Muscle of arm (tissue), 14 donors: ENCODE measurements at places on chromosomes 3 and 15. TPM values are rescaled to one million over a fixed set of nuclear protein-coding genes. Genes with fewer than 3 reads are reported as not detected.

DNA sequence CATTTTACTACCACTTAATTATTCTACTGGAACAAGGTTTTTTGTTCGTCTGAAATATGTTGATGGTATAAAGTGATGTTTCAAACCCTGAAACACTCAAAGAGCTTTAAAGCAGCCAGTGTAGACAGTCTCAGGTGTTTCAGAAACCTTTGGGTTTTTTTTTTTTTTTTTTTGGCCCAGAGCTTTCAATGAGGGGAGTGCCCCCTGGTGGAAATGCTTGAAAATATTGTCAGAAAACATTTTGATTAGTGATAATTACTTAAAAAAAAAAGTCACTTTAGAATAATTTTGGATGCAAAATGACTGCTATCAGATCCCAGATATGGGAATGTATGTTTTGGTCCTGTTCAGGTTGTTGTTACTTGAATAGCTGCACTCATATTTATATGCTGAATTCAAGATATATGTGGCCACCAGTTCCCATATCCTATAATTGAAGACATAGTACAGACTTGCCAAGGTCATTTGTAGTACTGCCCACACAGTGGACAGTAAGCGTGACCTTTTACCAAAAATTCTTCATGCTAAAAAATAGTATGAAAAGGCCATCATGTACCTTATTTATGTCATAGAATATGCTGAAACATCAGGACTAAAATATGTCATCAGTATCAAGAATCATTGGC lies 35.9 kb downstream of the SATB1 start:
- peak; percentile 7 for DNase-seq

Gene RARRES1
- 6.3 TPM for polyA plus RNA-seq

Gene RPL22L1
- 73.6 TPM for polyA plus RNA-seq

GRCh38 chr3:102410616-102411015 lies 24.2 kb upstream of the ZPLD1 start:
- no peak for DNase-seq

GRCh38 chr3:28765194-28765593 lies 416.6 kb upstream of the AZI2 start:
- DNase-seq, result no peak

DNA sequence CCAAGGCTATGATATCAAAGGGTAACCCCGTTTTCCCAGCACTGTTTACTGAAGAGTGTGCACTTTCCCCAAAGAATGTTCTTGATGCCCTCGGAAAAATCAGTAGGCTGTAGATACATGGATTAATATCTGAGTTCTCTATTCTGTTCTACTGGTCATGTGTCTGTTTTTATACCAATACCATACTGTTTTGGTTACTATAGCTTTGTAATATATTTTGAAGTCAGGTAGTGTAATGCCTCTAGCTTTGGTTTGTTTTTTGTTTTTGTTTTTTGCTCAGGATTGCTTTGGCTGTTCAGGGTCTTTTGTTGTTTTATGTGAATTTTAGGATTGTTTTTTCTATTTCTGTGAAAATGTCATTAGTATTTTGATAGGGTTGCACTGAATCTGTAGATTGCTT lies 95.1 kb downstream of the PLD1 start:
- DNase-seq, result no peak

DNA sequence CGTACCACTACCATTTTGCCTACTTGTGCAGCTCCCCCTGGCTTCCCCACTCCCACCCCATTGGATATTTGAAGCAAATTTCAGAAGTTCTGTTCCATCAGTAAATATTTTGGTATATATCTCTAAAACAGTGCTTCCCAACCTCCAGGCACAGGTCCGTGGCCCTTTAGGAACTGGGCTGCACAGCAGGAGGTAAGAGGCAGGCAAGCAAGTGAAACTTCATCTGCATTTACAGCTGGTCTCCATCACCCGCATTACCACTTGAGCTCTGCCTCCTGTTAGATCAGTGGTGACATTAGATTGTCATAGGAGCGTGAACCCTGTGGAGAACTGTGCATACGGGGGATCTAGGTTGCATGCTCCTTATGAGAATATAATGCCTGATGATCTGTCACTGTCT lies 97.2 kb upstream of the LRRFIP2 start:
- no peak for DNase-seq

- DNase-seq, result peak; percentile 89
Observed at GRCh38 chr15:45457641-45458539, 64.7 kb downstream of the SLC30A4 start.

DNA sequence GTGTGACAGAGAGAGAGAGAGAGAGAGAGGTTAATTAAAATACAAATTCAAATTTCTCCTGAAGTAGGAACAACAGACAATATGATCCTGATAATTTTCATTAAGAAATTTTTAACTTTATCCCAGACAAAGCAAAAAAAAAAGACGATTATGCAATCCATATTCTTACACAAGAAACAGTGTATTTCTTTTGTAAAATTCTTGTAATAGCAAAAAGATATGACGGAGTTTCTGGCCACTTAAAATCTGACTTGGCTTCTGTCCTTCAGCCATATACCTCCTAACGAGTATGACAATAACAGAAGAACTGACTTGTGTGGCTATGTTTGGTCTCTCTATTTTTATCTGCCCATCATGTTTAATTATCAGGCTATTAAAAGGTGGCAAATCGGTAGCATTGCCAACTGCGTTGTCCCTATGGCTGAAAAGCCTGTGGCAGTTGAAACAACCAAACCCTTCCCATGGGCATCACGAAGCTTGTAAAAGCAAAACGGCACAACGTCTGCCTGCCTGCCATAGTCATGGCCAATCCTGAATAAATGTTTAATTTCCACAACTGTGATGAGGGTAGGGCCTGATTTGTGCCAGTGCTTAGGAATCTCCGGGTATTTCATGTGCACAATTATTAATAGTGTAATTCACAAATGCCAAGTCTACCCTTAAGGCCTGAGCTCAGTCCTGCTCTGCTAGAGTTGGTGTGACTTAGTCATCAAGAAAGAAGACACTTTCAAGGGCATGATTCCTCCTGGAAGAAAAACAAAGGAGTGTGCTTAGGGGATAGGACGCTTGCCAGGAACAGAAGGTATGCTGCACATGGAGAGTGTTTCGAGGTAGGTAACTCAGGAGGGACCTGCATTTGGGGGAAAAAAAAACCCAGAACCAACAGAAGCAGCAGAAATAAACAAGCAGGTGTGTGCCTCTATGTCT lies 1090.2 kb downstream of the FHIT start:
- DNase-seq, result no peak

DNA sequence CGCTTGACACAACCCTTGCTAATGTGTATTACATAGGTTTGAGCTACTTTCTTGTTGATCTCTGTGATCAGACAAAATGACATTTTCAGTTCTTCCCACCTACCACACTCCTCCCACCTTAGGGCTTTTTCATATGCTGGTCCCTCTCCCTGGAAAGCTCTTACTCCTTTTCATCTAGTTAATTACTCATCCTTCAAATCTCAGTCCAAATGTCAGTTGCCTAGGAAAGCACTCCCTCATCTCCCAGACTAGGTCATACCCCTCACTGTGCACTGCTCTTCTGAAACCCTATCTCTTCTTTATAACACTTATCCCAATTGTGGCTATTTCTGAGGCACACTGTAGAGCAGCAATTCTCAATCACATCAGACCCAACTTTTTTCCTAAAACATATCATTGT lies 7.3 kb downstream of the ZNF106 start:
- DNase-seq, result no peak

GRCh38 chr3:21942328-21942727 lies 191.3 kb upstream of the ZNF385D start:
- DNase-seq, result no peak

DNA sequence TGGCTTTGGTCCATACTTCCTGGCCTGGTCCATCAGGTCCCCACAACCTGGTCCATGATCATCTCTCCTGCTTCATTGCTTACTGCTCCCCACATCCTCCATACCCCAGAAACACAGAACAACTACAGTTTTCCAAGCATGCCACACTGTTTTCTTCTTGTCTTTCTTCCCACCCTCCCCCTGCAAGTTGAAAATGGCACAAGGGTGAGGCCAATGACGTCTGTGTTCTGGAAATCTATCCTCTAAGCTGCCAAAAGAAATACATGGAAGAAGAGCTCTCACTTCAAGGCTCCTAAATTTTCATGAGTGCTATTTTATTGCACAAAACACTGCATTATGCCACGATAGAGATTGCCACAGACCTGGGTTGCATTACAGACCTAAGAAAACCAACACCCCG lies 404.4 kb downstream of the VPS13C start:
- no peak for DNase-seq

DNA sequence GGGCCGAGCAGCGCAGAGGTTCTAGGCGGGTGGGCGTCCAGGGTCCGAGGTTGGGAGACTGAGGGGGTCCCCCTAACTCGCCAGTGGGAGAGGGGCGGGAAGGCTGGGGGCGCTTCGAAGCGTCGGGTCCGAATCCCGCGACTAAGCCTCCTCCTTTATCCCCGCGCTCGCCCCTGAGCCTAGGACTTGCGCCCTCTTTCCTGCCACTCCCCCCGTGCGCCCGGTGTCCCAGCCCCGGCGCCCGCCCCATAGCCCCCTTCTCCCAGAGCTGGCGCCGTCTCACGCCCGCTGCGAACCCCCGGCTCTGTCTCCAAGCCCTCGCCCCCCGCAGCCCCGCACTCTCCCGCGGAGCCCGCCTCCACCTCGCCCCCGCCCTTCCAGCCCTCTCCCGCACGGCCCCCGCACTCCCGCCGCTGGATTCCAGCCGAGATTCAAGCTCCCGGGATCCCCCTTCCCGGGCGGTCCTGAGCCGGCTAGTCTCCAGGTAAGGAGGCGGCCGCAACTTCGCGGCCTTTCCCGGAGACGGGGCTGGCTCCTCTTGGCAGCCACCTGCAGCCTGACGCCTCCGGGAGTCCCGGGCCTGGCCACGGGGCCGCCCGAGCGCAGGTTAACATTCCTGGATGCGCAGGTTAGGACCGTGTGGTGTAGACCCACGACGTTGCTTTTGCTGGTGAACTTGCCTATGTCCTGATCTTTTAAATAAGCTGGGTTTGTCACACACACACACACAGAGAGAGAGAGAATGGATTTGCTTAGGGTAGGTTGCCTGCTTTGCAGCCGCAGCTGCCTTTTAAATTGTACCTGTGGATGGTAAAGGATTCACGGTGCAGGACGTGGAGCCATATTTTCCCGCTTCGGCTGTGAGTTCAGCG lies 563 bp downstream of the PXYLP1 start:
- no peak for DNase-seq

DNA sequence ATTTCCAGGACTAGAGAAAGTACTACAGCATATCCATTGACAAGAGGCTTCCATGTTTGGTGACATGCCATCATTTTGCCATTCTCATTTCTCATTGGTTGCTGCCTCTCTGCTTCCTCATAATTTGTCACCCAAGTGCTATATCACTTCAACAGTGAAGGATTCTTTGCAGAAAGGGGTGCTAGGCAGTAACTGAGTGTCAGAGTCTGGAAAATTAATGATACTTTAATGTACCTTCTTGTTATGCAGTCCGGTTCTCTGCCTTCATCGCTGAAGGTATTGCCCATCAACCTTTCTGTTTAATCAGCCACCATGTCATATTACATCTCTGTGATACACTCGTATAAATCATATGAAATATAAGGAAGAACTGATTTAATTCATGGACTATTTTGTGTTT lies 550.3 kb downstream of the ROBO2 start:
- no peak for DNase-seq

DNA sequence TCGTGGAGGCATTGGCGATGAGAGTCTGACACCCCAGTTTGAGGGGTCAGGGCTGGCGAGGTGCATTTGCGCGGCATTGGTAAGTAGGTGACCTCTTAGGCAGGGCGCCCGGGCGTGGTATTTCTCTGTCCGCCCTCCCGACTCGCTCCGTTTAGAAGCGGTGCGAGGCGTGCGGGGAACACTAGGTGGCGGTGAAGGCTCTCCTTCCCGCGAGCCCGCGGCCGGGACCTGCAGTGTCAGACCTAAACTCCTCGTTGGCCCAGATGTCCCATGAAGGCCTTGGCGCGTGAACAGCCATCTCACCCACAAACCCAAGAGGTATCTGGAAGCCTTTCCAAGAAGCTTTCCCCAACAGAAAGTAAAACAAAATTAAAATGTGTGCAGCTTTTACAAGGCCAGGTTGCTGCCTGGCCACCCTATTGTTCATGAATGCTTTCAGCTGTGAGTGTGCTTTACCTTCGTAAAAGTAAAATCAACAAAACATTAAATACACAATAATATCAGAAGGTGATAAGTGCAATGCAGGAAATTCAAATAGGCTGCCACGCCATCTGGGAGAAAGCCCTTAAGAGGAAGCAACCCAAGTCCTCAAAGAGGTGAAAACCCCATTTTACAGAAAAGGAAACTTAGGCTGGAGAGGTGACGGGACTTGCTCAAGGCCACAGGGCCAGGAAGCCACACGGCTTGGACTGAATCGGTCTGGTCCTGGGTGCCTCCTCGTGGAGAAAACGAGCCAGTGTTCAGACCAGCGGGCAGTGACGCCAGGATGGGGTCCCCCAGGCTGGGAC lies 120.3 kb downstream of the ETFA start:
- peak; percentile 65 for DNase-seq

Gene LTK
- polyA plus RNA-seq, result 14.1 TPM

Gene BUB1B
- 14.4 TPM for polyA plus RNA-seq

Gene NANOGP8
- polyA plus RNA-seq, result not detected

Gene TGM5
- polyA plus RNA-seq, result 0.38 TPM

Gene HGD
- 0.25 TPM for polyA plus RNA-seq

- no peak for DNase-seq
Observed at GRCh38 chr3:38227989-38228388, 37.6 kb upstream of the SLC22A13 start.

GRCh38 chr3:50269460-50269859 lies 513 bp downstream of the SEMA3B start:
- DNase-seq, result no peak

DNA sequence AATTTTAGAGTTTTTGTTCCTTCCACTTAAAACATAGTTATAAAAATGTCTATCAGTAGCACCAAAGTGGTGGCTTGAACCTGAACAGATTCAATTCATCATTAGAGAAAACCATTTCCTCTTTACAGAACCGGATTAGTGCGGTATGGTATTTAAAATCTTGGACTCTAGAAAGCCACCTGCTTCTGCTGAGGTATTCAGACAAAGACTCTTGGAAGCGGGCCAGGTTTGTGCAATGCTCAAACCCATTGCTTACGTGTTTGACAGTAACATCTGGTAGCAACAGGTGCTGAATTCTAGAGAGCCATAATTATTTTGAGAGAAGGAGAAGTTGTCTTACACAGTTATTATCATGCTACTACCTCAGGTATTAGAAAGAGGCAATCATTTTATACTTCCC lies 290.5 kb downstream of the NAALADL2 start:
- DNase-seq, result peak; percentile 38

DNA sequence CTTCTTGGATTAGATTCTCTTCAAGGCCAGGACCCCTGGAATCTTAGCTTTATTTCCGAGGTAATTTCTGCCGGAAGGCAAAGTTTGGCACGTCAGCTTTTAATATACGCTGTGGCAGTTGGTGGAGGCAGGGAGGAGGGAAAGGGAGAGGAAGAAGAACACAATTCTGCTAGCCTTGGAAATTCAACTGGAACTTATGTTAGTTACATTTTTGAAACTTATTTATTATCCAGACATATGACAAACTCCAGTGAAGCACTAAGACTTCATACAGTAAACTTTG lies 100.1 kb upstream of the TSC22D2 start:
- peak; percentile 35 for DNase-seq
